Fibroblast of villous mesenchyme (primary cell): ENCODE measurements at places on chromosomes 2 and 18. TPM values are rescaled to one million over a fixed set of nuclear protein-coding genes. Genes with fewer than 3 reads are reported as not detected.

The AQP12A gene
- not detected in 2 replicates for total RNA-seq

The TMEM178A gene
- 0.43 and 1.3 TPM in 2 replicates for total RNA-seq

The SLC40A1 gene
- total RNA-seq, result 7.7 and 19.4 TPM in 2 replicates

The ARHGEF33 gene
- total RNA-seq, result 0.32 and 0.43 TPM in 2 replicates

The TBR1 gene
- under 0.01 TPM in 1 of 2 replicates, not detected in the other for total RNA-seq

The HOXD11 gene
- total RNA-seq, result 26.4 and 42.3 TPM in 2 replicates

The HOXD12 gene
- not detected in 2 replicates for total RNA-seq

The BOLL gene
- total RNA-seq, result not detected in 2 replicates

The ELOA2 gene
- total RNA-seq, result not detected in 2 replicates

The CXCR2 gene
- not detected in 2 replicates for total RNA-seq

The MRPL53 gene
- total RNA-seq, result 21.2 and 23.5 TPM in 2 replicates

The ALLC gene
- under 0.01 TPM in 1 of 2 replicates, not detected in the other for total RNA-seq

The VIL1 gene
- under 0.01 TPM in 1 of 2 replicates, not detected in the other for total RNA-seq

The CCDC68 gene
- 3.5 and 9.1 TPM in 2 replicates for total RNA-seq
